AG08396 (cell line): ENCODE measurements at places on chromosomes 7 and 10.

- DNase-seq, result no peak
Observed at GRCh38 chr7:137324796-137325696, 18.5 kb downstream of the PTN start.

DNA sequence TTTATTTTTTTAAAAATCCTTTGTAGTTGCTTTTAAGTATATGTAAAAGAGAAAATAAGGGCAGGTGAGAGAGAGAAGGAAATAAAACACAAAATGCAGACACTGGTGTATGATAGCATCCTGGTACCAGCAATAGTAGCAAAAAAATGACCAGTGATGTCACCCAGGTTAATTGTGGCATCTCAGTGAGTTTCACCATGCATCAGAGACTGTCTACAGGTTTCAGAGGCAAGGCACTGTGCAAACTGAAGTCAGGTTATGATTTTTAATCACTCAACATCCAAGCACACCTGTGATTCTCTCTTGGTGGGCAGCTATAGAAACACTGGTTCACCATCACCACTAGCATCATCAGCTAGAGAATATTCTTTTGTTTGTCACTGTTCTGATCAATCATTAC is 509.3 kb downstream of the SORCS1 start:
- no peak for DNase-seq

DNA sequence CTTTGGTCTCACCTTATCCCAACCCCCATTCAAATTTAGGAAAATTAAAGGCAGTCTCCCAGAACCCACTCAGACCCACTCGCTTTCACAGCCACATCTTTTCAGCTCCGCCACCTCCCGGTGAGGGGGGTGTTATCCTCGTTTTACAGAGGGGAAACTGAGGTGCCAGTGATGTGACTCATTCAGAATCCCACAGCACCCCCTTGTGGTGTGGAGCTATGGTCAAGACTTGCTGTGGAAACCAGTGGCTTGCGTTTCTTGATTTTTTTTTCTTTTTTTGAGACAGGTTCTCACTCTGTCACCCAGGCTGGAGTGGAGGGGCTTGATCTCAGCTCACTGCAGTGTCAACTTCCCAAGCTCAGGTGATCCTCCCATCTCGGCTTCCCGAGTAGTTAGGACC is 27.6 kb downstream of the SLC35G1 start:
- no peak for DNase-seq

GRCh38 chr7:150793569-150794238 is 6.5 kb downstream of the TMEM176B start:
- DNase-seq, result no peak

DNA sequence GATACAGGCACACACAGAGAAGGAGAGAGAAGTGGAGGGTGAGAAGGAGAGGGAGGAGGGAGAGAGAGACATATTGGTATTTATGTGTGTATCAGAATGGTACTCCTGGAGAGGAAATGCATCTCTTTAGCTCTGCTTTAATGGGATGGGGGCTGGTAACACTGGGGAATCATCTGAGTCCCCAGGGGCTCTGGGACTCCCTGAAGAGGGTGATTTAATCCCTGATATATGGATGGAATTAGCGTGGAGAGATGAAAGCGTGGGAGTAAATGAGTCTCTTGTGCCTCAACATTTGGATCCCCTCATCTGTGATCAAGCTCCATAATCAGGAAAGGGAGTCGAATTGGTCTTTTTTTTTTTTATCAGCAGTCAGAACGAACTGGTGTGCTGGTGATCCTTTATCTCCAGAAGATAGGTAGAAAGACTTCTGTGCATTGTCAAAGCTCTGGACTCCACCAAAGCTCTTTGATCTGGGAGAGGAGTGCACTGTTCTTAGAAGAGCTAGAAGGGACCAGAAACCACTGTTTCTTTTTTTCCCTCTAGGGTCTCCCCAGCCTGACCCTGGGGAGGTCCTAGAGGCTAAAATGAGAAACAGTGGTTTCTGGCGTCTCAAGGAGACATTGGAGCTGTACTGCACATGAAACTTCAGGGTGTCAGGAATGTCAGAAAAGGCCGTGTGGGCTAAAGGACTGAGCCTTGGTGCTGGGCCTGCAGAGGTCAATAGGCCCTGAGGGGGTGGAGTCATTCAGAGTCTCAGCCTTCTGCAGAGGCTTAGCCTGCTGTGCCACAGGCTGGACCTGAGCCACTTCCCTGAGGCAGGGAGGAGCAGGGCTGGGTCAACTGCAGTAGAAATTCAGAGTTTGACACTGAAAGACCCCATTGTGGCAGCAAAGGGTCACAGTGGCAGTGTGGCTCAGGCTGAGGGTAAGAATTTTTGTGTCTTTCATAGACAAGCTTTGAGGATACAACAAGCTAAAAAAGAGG is 234.4 kb upstream of the SLC26A5 start:
- DNase-seq, result no peak

- no peak for DNase-seq
Observed at GRCh38 chr7:1645071-1645409, 25.0 kb upstream of the ELFN1 start.

DNA sequence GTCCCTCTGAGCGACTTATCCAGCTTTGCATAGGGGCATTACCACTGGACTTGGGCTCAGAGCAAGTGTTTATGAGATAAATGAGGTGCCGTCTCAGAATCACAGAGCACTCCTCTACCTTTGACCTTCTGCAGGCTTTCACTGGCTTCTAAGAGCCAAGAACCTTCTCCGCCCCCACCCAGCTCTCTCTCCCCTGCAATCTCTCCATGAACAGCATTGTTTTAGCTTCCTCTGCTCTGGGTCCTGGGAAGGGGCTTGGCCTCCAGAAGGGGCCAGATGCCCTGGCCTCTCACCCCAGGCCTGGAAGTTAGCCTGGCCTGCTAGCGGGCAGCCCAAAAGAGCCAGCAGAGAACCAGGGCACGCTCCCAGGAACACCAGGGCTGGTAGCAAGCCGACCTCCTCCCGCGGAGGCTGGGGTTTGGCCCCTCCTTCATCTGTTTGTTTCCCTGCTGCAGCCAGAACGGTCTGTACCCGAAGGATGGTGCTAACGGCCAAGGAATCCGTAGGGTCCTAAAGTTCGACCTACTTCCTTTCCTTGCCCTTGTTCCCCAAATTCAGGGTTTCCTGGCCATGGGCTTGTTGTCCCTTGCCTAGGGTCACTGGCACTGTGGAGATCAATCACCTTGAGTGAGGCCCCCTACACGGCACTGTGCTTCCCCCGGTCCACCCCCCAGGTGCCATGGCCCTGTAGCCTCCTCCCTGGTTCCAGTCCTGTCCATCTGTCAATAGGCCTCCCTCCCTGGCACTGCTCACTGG is 18.7 kb upstream of the DDIT4 start:
- DNase-seq, result peak; percentile 84

GRCh38 chr7:42597300-42597699 is 314.6 kb downstream of the C7orf25 start:
- DNase-seq, result no peak

- no peak for DNase-seq
Observed at GRCh38 chr7:115319541-115319940, 397.6 kb downstream of the MDFIC start.

GRCh38 chr10:67141300-67141699 is 215.5 kb downstream of the LRRTM3 start:
- DNase-seq, result no peak

DNA sequence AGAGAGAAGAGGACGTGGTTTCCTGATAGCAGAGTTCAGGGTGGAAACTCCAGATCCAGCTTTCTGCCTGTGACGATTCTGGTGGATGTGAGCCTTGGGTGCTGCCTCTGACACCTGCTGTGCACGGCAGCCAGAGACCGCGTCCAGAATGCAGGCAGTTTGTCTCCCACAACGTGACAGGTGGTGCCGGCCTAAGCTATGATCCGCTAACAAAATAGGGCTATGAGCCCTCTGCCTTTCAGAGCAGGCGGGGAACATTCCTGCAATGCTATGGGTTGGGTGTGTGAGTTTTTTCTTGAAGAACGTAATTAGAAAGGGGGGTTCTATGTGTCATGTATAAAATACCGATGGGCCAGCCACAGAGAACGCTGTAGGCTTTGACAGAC is 297.3 kb upstream of the PRKCQ start:
- no peak for DNase-seq

DNA sequence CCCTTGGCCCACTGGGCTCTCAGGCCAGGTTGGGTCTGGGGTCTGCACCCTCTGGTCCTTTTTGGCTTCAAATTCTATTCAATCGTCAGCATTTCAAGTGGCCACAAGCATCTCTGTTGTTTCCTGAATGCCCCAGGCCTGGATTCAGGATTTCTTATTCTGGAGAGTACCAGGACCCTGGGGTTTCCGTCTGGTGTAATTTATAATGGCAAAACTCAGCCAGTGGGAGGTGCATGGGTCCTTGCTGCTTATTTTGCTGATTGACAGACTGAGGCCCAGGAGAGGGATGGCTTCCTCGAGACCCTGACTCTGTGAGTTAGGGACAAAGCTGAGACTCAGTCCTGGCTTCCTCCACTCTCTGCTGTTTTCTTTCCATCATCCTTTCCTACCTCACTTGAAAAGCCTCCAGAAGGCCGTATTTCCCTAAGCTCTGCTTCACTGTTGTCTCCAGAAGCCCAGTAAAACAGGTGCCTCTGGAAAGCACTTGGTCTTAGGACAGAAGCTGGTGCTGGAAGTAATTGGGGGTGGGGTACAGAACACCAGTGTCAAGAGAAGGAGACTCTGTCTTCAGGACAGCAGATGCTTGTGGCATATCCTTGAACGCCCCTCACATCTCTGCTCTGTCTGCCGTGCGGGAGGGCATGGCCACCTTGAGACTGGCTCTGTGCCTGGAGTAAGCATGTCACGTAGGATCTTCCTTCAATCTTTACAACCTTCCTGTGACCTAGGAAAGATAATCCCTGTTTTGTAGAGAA is 39.4 kb upstream of the SH2D4B start:
- DNase-seq, result no peak

DNA sequence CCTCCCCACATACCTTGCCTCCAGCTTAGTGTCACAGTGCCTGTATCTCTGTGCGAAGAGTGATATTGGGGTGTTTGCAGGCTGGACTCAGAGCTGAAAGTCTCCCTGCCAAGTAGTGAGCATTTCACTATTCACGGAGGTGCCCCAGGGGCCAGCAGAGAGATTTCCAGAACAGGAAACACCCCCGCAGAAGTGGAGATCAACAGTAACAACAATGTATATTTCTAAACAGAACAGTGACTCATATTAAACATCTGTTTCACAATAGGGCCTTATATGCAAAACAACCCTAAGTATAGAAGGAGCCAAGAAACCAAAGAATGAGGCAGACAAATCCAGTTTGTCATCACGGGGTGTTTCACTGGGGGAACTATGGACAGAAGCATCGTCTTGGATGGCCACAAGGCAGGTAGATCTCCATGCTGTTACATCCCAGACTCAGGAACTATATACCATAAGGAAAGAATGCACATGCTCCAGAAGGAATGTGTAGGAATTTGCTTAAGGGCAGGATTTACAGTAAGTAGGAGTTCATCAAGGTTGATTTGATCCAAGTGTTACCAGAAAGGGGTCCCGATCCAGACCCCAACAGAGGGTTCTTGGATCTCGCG is 29.3 kb upstream of the CCL24 start:
- DNase-seq, result peak; percentile 64

DNA sequence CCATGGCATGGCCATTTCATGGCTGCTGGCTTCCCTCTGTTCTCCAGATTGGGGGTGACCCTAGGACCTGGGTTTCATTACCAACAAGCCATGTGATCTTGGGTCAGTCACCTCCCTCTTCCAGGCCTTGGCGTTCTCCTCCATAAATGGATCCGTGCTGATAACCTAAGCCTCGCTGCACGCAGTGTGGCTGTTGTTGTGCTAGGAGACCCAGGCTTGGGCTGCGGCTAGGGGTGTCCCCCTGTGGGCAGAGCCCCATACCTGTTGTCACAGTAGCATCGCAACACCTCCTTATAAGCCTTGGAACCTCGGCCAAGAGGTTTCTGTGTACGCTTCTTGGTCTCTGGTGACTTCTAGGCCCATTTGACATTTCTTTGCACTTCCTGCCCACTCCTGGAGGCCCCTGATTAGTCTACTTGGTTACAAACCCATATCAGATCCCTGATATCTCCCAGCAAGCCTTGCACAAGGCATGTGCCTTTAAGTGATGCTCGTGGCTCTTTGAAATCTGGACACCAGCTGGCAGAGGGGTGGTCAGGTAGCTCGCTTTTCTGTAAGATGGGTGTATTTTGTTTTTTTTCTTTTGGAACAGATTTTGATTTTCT is 23.6 kb downstream of the ZMIZ1 start:
- DNase-seq, result no peak

- no peak for DNase-seq
Observed at GRCh38 chr7:98297626-98298286, 16.3 kb downstream of the BRI3 start.

DNA sequence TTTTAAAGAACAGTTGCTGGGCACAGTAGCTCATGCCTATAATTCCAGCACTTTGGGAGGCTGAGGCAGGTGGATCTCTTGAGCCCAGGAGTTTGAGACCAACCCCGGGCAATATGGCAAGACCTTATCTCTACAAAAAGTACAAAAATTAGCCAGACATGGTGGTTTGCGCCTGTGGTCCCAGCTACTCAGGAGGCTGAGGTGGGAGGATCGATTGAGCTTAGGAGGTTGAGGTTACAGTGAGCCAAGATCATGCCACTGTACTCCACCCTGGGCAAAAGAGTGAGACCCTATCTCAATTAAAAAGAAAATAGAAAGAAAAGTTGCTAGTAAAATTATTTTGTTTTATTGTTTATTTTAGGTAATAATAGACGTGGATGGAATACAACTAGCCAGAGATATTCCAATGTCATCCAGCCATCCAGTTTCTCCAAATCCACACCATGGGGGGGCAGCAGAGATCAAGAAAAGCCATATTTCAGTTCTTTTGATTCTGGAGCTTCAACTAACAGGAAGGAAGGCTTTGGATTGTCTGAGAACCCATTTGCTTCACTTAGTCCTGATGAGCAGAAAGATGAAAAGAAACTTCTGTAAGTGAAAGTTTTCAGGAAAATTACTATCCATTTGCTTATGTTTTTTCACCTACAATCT is 3.0 kb downstream of the NUP42 start:
- DNase-seq, result peak; percentile 47

DNA sequence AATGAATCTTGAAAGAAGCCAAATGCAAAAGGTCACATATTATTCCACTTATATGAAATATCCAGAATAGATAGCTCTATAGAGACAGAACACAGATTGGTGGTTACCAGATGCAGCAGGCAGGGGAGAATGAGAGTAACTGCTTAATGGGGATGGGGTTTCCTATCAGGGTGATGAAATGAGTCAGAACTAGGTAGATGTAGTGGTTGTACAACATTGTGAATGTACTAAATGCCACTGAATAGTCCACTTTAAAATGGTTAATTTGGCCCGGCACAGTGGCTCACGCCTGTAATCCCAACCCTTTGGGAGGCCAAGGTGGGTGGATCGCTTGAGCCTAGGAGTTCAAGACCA is 9.4 kb upstream of the SLC25A28 start:
- DNase-seq, result no peak

- DNase-seq, result no peak
Observed at GRCh38 chr7:70347463-70348254, 749.4 kb downstream of the AUTS2 start.

DNA sequence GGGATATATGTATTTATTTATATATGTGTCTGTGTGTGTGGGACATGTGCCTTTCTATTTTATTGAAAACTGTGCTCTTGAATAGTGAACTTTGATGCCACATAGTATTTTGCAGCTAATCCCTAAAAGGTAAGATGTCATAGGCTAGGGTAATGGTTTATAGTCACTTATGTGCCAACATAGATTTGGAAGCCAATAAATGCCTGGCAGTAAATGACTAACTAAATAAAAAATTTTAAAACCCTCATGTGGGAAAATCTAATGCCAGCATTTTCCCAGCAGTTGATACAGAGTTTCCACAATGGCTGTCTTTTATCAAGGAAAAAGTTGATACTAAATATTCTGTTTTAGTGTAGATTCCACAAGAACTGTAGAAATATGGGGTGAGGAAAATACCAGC is 101.5 kb upstream of the IMMP2L start:
- DNase-seq, result no peak

- no peak for DNase-seq
Observed at GRCh38 chr7:72760602-72761001, 67.4 kb downstream of the TYW1B start.
